ENCODE measurements at places on chromosomes 4 and X.
A peak's percentile ranks its signal among the peaks of the same experiment; 100 is the strongest.

DNA sequence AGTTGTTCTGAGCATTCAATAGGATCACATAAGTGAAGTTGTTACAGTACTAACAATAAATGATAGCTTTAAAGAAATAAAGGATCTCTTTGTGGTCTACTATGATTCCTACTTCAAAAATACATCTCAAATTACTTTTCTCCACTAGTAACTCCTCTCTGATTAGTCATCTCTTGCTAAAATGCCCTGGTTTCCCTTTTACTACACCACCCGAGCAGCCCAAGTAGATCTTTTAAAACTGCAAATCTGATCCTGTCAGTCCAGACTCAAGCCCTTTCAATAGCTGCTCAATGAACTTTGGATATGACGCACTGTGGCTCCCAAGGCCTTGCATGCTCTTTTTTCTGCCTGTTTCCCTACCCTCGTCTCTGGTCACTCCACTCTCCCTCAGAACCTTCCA lies 97.5 kb downstream of the MAOA start:
- DNase-seq, result no peak

DNA sequence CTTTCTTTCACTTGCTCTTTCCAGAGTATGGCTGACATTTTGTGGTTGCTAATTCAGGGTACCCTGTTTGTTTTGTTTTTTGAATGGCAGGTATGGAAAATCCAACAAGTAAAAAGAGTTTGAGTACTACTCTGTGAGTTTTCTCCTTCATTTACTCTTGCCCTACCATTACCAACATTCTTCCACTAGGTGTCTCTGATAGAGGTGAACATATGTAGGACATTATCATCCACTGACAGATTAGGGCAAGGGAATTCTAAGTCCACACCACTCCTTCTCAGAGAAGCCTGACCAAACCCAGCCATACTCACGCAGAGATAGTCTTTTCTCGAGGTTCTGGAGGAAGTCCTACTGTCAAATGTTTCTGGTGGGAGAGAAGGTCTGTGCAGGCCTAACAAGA lies 36.7 kb upstream of the HDAC8 start:
- no peak for DNase-seq

- DNase-seq, result no peak
Observed at GRCh38 chrX:7294483-7294882, 146.5 kb upstream of the PUDP start.

GRCh38 chrX:50067435-50068284 lies 133.1 kb downstream of the AKAP4 start:
- no peak for DNase-seq

GRCh38 chr4:5826437-5827107 lies 66.3 kb downstream of the CRMP1 start:
- DNase-seq, result no peak

DNA sequence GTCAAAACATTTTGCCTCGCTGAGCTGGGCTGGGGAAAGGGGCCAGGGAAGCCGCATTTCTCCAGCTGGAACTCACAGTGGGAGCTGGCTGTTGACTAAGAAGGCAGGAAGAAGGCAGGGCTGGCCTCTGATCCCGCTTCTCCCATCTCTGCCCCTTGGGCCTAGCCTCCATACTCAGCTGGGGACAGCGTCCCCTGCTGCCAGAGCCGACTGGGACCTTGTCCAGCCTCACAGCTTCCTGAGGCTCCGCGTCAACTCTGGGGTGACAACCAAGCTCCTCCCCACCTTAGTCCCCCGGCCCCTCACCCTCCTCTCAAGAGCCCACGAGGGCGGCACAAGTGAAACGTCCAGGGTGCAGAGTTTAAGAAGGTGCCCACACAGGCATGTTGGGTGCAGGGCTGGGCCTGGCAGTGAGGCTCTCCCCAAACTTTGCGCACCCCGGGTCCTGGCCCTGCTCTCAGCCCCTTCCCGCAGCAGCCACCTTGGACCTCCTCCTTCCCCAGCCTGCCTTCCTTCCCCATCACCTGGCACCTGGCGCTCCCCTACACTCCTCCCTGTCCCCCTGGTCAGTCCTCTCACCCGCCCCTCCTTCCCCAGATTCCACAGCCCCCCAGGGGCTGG lies 100.8 kb downstream of the PSAPL1 start:
- DNase-seq, result no peak

DNA sequence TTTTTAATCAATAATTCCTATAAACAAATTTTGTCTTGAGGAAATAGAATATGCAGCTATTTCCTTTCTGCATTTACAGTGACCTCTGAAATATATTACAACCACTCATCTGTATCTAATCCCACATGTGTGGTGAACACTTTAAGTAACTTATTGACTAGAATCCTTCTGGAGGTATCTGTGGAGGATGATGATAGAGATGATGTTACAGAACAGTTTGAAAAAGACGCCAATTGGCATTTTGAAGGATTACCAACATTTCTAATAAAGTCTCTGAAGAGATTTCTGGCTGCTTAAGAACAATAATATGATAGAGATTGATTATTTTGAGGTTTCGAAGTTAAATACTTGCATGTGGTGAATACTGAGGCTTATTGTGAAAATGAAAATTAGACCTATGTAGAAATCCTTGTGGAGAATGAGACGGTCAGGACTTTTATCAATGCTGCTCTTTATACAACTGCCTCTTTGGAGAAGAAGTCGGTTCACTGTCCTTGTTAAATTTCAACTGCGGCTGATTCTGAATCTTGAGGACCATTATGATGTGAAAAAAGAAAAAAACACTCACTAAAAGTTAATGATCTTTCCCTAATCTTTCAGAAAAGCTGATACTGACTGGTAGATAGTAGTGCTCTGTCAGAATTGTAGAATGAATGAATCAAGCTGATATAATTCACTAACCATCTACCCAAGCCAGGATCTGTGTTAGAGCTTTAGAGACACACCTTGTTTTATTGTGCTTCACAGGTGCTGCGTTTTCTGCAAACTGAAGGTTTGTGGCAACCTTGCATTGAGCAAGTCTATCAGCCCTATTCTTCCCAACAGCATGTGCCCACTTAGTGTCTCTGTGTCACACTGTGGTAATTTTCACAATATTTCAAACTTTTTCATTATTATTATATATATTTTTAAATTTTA lies 204.7 kb downstream of the SPRY1 start:
- no peak for DNase-seq

DNA sequence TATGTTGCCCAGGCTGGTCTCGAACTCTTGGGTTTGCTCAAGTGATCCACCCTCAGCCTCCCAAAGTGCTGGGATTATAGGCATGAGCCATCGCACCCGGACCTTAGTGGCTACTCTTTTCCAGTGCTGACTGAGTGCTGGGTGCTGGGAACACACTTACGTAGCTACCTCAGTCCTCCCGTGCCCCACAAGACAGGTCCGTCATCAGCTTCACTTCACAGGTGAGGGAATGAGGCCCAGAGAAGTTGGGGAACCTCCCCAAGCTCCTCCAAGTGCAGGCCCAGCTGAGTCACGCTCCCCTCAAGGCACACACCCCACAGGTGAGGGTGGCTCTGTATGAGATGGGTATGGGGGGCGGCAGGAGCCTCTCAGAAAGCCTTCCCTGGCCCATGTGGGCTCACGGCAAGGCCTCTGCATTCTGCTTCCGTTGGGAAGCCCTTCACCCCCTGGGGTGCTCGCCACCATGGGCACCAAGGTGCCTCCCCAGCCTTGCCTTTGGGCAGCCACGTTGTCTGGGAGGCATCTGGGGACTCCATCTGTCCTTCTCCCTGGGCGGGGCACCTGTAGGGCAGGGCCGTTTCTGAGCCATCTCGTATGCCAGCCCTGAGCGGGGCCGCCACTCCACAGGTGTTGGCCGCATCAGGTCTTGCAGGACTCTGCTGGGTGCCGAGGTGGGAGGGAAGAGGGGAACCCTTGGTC lies 28.4 kb downstream of the NSG1 start:
- DNase-seq, result no peak

- no peak for DNase-seq
Observed at GRCh38 chrX:105331244-105331643, 110.8 kb upstream of the TEX13A start.

DNA sequence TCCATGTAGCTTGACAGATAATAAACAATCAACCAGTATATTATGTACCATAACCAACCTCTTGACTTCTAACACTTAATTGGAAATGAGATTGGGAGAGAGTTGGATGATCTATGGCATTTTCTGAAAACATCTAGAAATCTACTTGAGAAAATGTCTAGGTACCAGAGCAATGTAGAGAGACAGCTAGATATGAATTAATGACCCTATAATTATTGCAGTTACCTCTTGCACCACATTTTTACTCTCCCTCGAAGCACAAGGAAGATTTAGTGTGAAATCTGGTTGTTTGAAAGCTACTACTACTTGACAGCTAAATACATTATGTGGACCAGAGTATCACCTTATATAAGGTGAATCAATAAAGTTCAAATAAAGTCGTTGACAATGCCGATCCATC lies 1534.4 kb upstream of the IGFBP7 start:
- no peak for DNase-seq

DNA sequence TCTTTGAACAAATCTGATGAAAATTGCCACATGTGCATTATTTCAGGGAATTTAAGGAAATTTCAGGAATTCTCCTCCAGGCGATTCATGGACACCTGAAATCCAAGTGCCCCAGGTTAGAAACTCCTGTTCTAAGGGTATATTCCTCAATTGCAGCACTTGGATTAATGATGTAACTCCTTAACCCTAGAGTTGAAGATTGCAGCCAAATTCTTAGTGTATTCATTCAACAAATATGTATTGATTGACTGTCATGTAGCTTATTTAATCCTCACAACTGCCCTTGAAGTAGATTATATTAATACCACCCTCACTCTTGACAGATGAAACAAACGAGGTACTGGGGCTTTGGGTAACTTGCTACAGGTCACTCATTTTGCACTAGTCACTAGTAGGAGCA lies 11.3 kb downstream of the CETN2 start:
- no peak for DNase-seq

- DNase-seq, result no peak
Observed at GRCh38 chrX:71458866-71459265, 74.0 kb upstream of the OGT start.

GRCh38 chr4:1069394-1069793 lies 44.0 kb downstream of the RNF212 start:
- DNase-seq, result no peak

DNA sequence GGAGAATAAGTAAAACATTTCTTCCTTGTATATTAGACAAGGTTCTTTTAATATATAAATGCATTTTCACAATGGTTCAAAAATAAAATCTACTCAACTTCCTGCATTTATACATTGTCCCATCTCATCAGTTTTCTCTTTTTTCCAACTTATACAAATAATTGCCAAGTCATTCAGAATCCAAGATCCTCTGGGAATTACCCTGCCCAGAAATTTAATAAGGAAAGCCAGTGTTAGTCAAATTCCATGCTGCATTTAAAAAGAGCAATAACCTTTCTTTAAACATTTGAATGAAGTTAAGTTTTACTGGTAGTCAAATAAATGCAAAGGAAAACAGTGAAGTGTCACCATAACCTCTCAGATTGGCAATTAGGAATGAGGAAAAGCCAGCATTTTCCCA lies 357.9 kb downstream of the PPP3CA start:
- no peak for DNase-seq

DNA sequence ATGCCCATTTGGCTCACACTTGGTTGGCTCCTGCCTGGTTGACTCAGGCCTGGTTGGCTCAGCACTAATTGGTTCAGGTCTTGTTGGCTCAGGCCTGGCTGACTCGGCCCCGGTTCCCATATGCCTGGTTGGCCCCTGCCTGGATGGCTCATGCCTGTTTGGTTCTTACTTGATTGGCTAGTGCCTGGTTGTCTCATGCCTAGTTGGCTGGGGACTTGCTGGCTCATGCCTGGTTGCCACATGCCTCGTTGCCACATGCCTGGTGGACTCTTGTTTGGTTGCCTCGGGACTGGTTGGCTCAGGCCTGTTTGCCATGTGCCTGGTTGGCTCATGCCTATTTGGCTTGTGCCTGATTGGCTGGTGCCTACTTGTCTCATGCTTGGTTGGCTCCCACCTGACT lies 103.7 kb downstream of the APOOL start:
- DNase-seq, result no peak

- DNase-seq, result no peak
Observed at GRCh38 chr4:121863799-121864198, 6.5 kb downstream of the BBS7 start.

- DNase-seq, result no peak
Observed at GRCh38 chr4:26840786-26841185, 19.9 kb upstream of the STIM2 start.

DNA sequence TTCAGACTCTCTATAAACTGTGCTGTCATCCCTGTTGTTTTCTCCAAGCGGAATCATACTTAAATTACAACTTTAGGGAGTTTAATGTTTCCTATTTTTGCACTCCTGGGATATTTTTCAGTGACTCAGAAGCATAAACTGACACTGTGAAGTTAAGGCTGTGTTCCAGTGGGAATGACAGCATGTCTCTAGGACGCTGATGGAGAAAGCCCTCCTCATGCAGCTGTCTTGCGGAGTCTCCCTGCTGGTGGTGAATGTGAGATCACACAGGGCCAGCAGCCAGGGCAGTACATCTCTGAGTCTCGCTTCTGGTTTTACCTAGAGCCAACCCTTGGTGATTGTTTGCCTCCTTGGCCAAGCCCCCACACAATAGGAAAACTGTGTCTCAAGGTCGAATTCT lies 53.3 kb downstream of the NFKB1 start:
- DNase-seq, result no peak

GRCh38 chrX:46407753-46408130 lies 137.5 kb downstream of the ZNF674 start:
- DNase-seq, result no peak

GRCh38 chr4:125750828-125751466 lies 436.2 kb downstream of the FAT4 start:
- DNase-seq, result no peak

DNA sequence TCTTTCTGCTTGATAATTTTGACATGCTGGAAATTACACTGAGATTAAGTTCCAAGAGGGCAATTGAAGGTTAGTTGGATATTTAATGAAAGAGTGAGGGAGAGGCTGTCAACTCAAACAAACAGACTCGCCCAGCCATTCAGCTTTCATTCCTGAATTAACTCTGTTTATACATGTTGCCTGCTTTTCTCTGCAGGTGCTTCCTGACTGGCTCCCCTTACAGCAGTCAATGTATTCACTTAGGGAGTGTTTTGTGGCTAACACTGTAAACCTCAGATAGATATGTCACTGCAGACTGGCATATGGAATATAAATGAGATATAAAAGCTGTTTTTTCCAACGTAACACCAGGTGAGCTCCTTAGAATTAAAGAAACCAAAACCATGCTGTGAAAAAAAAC lies 28.7 kb downstream of the TMPRSS11A start:
- DNase-seq, result no peak

GRCh38 chrX:42821803-42822443 lies 44.0 kb upstream of the PPP1R2C start:
- no peak for DNase-seq

- DNase-seq, result no peak
Observed at GRCh38 chrX:48702032-48702431, 5.5 kb downstream of the SUV39H1 start.

- DNase-seq, result peak; percentile 74
Observed at GRCh38 chrX:9312922-9313867, 151.7 kb upstream of the TBL1X start.

GRCh38 chr4:27685091-27685490 lies 824.5 kb downstream of the STIM2 start:
- DNase-seq, result no peak

DNA sequence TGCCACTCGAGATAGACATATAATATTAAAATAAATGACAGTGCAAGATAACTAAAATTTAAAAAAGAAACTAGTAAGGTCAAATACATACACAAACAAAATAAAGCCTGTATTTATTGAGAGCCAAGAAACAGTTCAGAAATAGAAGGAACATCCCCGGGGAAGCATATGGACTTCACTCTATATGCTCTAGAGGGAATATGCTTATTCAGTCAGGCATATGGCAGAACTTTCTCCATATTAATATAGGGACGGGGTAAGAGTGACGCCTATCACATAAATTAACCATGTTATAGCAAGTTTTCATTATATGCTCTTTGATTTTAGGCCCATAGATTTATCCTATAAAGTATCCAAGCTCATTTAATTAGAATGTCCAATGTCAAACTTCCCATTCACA lies 56.7 kb upstream of the EFHC2 start:
- DNase-seq, result no peak
